Activated CD8-positive, alpha-beta memory T cell treated with anti-CD3 and anti-CD28 coated beads for 1 hour (primary cell): ENCODE measurements at places on chromosomes 7 and 10.
A peak's percentile ranks its signal among the peaks of the same experiment; 100 is the strongest.

GRCh38 chr7:38673795-38674194 is 42.6 kb upstream of the AMPH start:
- DNase-seq = no peak

- DNase-seq = no peak
These were observed 200.7 kb upstream of the KCTD7 start for GRCh38 chr7:66427956-66428355.

- DNase-seq = no peak
These were observed 608 bp downstream of the ACHE start for GRCh38 chr7:100894860-100895700.

GRCh38 chr7:35546691-35547429 is 148.1 kb downstream of the HERPUD2 start:
- DNase-seq = no peak

DNA sequence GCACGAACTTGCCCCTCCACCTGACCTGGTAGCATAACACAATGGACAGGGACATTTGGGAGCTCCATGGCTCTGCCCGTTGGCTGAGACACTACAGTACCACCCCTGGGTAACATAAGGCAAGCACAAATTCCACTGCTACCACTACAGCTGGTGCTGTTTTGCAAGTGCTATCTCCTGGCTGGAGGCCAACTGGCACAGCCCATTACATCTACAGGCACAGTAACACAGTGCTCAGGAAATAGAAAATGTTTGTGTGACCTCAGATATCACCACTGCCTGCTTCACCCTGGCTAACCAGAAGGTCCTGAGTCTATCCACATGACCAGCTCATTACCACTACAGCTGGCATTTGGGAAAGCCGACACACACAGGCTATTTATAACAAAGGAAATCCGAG is 631.1 kb upstream of the MBL2 start:
- DNase-seq = no peak

- no peak for DNase-seq
These were observed 69.4 kb downstream of the WIPF3 start for GRCh38 chr7:29875741-29876140.

GRCh38 chr10:34655286-34656170 is 159.6 kb downstream of the PARD3 start:
- DNase-seq = no peak

DNA sequence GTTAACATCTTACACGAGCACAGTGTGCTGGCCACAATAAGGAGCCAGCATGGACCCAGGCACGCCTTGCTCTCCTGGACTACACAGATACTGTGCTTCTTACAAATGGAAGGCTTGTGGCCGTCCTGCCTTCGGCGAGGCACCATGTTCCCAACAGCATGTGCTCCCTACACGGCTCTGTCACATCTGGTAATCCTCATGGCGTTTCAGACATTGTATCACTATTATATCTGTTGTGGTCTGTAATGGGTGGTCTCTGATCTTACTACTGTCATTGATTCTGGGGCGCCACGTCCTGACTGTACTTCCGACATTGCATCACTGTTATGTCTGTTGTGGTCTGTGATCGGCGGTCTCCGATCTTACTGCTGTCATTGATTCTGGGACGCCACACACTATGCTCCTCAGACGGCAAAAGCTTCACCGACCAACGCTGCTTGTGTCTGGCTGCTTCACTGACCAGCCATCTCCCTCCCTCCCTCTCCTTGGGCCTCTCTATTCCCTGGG is 195.4 kb downstream of the MAD1L1 start:
- DNase-seq = peak; percentile 45

GRCh38 chr7:33261585-33261984 is 132.2 kb downstream of the BBS9 start:
- no peak for DNase-seq

DNA sequence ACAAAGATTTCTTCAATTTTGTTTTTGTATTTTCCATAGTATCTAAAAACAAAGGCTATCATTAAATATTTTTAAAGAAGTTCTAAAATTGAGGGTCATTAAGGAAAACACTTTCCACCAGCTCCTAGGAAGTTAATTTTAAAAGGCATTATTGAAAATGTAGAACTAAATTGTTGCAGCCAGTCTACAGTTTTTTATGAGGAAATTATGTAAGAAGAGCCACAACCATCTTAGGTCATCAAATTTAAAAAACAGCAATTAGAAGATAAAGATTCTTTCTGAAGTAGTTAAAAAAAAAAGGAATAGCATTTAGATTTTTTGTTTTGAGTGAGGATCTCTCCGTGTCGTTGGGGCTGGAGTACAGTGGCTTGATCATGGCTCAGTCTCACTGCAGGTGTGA is 161.7 kb downstream of the NRBF2 start:
- no peak for DNase-seq

DNA sequence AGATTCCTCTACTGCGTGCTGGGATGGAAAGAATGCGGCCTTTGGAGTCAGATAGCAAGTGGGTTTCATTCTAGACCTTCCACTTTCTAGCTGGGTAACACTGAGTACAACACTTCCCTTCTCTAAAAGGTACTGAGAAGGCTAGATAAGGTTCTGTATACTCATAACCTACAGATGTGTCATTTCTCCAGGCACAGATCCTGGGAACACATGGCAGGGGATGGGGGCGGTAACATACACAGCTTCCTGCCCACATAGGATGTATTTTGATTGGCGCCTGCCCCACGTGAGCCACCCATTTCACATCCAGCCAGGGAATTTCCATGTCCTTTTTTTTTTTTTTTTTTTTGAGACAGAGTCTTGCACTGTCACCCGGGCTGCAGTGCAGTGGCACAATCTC is 31.8 kb downstream of the KLRG2 start:
- DNase-seq = no peak

GRCh38 chr7:7414791-7415603 is 120.7 kb downstream of the COL28A1 start:
- DNase-seq = no peak

DNA sequence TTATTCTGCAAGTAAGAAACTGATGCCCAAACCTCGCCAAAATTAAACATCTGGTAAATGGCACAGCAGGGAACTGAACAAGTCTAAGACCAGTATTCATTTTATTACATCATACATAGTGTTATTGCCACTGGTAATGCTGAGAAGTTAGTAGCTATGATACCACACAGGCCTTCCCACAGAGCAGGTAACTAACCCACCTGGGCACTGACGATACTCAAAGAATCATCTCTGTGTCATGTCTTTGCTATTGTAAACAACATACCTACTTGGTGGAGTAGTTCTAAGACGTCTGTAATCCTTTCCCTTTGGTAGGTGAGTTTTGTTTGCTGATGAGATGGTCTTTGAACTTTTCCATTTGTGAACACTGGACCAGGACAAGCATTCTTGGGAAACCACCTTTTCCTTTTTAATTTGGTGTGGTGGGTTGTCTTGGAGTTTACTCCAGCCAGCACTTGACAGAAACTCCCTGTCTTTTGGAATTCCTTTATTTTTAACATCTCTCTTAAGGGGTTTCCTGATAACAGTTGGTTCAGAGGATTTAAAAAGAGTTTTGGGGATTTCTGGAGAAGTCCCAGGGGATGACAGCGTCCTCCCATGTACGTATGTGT is 40.9 kb downstream of the PDSS1 start:
- no peak for DNase-seq

DNA sequence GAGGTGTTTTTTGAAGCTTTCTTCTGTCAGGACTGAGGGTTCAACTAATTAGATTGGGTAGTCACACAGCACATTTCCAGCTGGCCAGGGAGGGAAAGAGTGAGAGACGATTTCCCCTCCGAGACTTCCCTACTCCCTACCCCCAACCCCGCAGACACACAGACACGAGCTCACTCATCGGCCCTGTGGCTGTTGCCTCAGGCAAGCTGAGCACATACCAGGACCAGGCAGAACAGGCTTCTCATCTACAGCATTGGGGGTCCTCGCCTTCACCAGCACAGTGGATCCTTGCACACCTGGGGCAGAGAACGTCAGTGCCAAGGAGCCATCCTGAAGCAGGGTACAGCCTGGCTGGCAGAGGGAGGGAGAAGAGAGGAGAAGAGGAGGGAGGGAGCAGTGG is 144.1 kb downstream of the TMEM178B start:
- DNase-seq = no peak

GRCh38 chr10:60042262-60042661 is 135.9 kb upstream of the CCDC6 start:
- no peak for DNase-seq

DNA sequence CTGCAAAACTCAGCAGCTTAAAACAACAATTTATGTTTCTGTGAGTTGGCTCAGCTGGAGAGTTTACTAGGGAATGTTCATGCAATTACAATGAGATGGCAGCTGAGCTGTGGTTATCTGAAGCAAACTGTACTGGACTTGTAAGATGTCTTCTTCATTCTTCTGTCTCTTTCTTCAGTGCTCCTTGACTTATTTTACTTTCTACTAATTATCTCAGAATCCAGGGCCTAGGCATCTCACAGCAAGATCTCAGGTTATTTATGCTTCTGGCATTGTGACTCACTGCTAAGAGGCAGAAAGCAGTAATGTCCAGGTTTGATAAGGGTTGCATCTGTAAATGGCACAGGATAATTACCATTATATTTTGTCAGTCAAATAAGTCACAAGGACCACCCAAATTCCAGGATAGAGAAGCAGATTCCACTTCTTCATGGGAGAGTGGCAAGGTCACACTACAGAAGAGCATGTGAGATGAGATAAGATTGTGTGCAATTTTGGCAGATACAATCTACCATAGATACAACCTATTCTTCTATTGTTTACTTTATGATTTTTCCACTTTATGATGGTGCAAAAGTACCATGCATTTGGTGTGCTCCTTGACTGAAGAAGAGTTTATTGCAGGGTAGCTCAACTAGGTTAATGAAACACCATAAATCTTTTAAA is 16.8 kb downstream of the VIM start:
- DNase-seq = no peak

- no peak for DNase-seq
These were observed 28.0 kb downstream of the MINPP1 start for GRCh38 chr10:87532696-87533095.

DNA sequence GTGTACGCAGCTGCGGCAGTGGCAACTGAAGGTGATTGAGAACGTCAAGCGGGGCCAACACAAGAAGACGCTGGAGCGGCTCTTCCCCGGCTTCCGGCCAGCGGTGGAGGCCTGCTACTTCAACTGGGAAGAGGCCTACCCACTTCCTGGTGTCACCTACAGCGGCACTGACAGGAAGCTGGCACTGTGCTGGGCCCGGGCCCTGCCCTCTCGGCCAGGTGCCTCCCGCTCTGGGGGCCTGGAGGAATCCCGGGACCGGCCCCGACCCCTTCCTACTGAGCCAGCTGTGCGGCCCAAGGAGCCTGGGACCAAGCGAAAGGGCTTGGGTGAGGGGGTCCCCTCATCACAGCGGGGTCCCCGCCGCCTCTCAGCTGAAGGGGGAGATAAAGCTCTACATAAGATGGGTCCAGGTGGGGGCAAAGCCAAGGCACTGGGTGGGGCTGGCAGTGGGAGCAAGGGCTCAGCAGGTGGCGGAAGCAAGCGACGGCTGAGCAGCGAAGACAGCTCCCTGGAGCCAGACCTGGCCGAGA is 6.5 kb downstream of the ZSWIM8 start:
- DNase-seq = no peak

GRCh38 chr7:129231666-129232065 is 6.8 kb downstream of the AHCYL2 start:
- DNase-seq = no peak

- no peak for DNase-seq
These were observed 48.4 kb downstream of the MDFIC start for GRCh38 chr7:114970308-114970707.

- no peak for DNase-seq
These were observed 15.9 kb downstream of the FKBP6 start for GRCh38 chr7:73343671-73344380.

DNA sequence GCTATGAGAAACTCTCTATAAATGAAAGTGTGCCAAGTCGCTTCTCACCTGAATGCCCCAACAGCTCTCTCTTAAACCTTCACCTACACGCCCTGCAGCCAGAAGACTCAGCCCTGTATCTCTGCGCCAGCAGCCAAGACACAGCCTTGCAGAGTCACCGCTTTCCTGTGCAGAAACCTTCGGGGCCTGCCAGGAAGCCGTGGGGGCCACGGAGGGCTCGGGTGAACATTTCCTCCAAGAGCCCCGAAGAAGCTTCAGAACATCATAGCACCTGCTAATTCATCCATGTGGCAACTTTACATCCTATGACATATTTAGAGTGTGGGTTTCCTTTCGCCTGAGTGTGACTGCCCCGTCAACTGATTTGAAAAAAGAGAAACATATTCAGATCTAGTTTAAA is 55.7 kb upstream of the PRSS58 start:
- DNase-seq = no peak

DNA sequence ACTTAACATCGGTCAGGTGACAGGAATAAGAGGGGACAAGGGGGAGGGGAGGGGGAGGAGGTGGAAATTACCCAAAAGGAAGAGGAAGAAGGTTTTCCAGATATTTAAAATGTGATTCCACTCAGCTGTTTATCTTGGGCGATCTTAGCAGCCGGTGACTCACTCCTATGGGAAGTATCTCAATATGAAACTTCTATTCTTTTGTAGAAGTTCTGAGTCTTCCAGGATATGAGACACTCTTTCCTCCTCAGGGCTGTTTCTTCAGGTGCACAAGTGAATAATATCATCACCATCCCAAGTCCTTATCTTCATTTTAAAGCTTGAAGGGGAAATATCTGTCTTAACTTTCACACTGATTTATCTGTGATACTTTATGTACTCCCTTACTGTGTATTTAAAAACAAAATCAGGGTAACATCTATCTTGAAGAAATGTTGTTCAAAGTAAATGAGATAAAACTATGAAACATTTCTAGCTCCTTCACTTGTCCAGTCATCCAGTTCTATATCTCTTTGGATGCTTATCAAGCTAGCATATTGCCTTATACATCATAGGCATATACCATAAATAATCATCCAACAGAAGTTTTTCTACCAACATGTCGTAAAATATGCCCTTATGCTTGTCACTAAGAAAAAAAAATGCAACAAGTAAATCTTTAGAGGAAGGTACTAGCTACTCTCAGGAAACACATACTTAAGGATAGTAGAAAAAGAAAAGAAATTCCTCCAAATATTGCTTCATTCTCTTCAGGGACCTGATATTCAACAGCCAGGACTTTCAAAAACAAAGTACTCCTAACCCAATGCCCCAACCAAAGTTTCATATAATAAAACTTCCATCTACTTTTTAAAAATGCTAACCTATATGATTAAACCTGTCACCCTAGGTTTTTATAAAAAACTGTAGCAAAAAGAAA is 13.7 kb downstream of the DOCK4 start:
- no peak for DNase-seq

GRCh38 chr7:155881471-155882350 is 69.4 kb upstream of the SHH start:
- DNase-seq = no peak

GRCh38 chr10:104304927-104305326 is 33.3 kb downstream of the ITPRIP start:
- DNase-seq = no peak

- no peak for DNase-seq
These were observed 158.0 kb upstream of the ITGB1 start for GRCh38 chr10:33115738-33116719.

- DNase-seq = no peak
These were observed 103.0 kb downstream of the OAT start for GRCh38 chr10:124315591-124316270.
